ENCODE measurements at places on chromosomes 1 and 21. TPM values are rescaled to one million over a fixed set of nuclear protein-coding genes. Genes with fewer than 3 reads are reported as not detected.

Gene SYT2
- total RNA-seq: 0.21 TPM

Gene RAB3B
- total RNA-seq: 1.7 TPM

Gene FYB2
- total RNA-seq: 0.90 TPM

Gene PTGFRN
- 85.9 TPM for total RNA-seq

Gene TRIM62
- total RNA-seq: 4.1 TPM

GRCh38 chr1:168628807-168629206 lies 52.4 kb downstream of the XCL1 start:
- no peak for DNase-seq

GRCh38 chr1:205434738-205435137 lies 12.9 kb upstream of the LEMD1 start:
- no peak for DNase-seq

- no peak for DNase-seq
Measured at GRCh38 chr1:118960567-118961136, 27.5 kb downstream of the TBX15 start.

- DNase-seq: no peak
Measured at GRCh38 chr1:162358928-162359327, 17.7 kb downstream of the SPATA46 start.

GRCh38 chr1:246153796-246154212 lies 353.3 kb downstream of the SMYD3 start:
- no peak for DNase-seq

DNA sequence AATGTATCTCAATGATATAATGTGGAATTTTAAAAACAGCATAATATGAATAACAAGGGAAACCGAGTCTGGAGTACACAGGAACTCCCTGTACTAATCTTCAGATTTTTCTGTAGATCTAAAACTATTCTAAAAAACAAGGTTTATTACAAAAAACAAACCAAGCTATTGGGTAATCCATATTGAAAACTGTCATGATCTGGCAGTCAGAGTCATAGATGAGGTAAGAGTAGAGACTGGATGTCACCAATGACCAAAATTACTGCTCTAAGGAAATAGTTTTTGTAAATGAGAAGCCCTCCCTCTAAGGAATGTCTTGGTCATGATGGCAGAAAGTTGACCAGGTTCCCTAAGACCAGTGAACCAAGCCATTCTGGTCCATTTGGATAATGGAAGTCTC lies 2.4 kb upstream of the SPOCD1 start:
- no peak for DNase-seq

DNA sequence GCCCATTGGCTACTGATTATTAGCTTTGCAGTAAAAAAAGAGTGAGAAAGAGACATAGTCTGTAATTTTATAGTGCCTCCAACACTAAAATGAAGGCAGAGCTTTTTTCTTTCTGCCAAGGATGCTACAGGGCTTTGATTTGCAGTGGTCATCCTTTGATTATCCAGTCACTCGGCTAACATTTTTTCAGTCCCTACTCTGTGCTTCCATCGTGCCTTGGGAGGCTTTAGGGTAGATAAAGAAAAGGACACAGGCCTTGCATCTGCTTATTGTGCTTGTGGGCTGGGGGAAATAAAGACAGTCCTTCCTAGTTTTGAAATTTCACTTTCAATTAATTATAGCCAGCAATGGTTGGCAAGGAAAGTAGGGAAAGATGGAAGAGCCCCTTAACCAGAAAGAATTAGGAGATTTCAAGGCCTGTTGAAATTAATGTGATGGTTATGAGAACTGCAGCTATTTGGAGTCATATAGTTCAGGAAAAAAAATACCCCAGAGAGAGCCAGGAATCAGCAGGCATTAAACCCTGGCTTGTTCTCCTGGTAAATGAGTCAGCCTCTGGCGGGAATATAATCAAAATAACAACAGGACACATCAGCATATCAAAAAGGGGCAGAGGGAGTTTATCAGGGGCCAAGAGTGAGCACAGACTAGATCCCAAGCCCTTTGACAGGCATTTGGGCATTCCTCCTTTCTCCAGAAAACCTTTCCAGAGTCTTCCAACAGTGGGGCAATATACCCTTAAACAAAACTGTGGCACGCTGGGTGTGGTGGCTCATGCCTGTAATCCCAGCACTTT lies 27.4 kb downstream of the CACHD1 start:
- no peak for DNase-seq
